T-cell (primary cell): ENCODE measurements at places on chromosomes 6 and 20.

GRCh38 chr20:24646321-24646720, 176.9 kb downstream of the SYNDIG1 start:
- DNase-seq: no peak

GRCh38 chr6:7267071-7267465, 45.9 kb downstream of the SSR1 start:
- DNase-seq: no peak

DNA sequence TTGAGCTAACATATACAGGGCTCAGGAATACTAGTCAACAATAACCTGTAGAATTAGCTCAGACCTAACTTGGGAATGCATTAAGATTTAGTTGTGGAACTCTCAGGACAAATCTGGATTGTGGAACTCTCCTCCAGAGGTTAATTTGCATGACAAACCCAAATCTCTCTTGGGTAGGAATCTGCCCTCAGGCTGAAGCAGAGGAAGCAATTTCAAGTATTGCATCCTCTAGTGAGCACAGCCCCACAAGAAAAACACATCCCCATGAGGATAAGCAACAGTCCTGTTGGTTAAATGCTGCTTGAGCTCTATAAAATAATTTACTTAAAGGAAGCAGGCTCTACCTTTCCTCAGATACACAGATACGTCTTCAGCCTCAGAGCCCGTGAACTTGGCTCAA, 170.9 kb upstream of the STXBP5 start:
- DNase-seq: no peak

- DNase-seq: no peak
Measured at GRCh38 chr6:134936931-134937330, 13.0 kb downstream of the ALDH8A1 start.

- no peak for DNase-seq
Measured at GRCh38 chr6:130585587-130585986, 219.8 kb downstream of the TMEM200A start.

DNA sequence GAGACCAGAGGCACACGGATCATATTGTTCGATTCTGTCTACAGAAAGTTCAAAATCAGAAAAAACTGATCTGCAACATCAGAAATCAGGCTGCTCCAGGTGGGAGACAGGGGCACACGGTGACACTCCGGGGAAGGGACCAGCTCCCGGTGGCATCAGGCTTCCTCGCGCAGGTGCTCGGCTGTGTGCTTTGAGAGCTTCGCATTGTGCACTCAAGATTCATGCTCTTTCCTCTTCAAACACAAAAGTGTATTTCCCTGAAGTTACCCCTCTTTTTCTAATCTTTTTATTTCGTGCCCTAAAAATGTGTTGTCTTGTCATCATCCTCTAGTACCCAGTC, 108.1 kb downstream of the DLL1 start:
- no peak for DNase-seq

DNA sequence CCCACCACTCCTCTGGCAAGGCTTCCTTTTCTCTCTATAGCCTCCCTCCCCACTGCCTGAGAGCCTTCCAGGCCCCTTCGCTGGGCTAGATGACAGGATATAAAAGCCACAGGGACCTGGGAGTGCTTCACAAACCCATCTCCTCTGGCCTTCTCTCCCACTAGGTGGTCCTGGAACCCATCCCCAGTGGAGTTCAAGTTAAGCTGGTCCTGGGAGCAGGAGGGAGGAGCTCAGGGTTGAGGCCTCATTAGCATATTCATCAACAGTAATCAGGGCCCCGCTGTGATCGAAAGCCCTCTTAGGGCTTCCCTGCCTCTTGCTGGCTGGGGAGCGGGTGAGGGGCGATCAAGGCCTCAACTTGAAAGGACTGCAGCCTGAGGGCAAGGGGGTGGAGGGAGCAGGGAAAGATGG, 9.1 kb downstream of the EBF4 start:
- DNase-seq: no peak

DNA sequence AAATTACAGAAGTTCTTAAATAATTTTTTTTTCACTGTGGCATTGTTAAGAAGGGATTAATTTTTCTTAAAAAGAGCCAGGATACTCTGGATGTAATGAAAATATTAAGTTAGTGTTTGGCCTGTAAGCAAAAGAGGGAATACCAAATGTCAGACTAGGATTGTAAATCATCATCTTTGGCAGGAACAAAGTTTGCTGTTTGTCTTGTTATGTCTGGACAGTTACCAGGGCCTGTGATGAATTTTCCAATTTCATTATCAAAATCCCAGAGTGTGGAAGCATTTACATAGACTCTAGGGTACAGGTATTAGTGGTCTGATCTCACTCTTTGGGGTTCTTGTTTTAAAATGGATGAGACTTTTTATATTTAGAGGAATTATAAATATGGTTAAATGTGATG, 26.1 kb downstream of the CEP57L1 start:
- DNase-seq: no peak

GRCh38 chr6:43873806-43874714, 104.0 kb downstream of the VEGFA start:
- DNase-seq: no peak

GRCh38 chr6:6412221-6412620, 91.8 kb upstream of the F13A1 start:
- DNase-seq: no peak

DNA sequence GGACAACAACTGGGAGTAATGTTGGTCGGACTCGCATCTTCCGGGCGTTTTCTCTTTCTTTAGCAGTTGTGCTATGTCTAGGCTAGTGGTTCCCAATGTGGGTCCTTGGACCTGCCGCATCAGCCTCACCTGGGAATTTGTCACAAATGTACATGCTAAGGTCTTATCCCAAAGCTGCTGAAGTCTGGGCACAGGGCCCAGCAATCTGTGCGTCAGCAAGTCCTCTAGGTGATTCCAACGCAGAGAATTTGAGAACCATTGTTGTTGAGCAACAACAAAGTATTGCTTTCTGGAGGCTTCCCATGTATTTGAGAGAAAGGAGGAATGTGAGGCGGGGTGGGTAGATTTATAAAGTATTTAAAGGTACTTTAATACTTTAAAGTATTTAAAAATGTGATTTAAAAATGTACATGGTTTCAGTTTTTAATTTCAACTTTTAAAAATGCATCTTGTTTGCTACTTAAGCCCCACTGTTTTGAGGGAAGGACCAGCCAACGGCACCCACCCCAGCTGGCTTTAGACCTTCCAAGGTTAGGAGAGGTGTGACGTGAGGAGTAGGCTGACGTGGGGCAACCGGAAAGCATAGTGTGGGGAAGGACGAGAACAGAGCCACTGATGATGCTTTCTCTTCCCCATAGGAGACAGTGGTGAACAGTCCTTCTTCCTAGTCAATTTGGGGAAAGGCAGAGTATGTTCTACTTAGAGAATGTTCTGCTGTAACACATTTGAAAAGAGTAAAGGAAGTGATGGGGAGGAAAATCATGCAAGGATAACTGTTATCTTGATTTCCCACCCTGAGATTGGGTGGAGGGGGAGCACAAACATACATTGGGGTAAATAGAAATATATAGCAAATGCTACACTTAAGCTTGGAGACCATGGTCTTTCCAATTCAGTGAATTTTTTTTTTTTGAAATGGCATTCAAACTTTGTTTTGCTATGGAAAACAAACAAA, 4.3 kb downstream of the UST start:
- DNase-seq: no peak

DNA sequence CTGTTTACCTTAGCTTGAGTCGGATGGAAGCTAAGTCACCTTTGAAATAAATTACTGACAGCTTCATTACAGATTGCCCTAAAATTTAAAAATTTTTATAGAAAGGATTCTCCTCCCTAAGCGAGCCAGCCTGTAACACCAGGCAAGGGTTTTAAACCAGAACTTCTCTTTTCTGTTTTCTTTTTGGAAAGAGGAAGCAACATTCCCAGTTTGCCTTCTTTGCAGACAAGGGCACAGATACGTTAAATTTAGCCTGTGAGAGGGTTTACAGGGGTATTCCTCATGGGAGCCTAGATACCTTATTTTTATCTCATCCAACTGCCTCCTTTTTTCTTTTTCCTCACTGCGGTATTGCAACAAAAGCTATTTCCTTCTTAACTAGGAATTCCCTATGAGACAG, 45.0 kb downstream of the GNAS start:
- no peak for DNase-seq

DNA sequence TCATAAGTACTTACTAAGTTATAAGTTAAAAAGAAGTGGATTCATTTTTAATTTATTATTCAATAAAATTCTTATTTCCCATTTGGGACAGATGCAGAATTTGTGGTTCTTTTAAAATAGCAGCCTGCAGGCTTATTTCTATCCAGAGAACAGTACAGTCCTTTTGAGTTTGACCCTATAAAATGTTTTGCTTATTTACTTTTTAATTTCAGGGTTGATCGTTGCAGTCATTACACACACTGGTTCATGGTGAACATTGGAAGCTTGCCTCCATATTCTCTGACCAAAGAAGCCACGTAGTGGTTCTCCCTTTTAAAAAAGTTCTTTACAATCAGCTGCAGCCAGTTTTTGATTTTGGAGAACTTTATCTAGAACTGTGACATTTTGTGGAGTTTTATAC, 122.9 kb upstream of the PDE7B start:
- DNase-seq: no peak

GRCh38 chr20:21719592-21720214, 14.2 kb downstream of the PAX1 start:
- DNase-seq: no peak

DNA sequence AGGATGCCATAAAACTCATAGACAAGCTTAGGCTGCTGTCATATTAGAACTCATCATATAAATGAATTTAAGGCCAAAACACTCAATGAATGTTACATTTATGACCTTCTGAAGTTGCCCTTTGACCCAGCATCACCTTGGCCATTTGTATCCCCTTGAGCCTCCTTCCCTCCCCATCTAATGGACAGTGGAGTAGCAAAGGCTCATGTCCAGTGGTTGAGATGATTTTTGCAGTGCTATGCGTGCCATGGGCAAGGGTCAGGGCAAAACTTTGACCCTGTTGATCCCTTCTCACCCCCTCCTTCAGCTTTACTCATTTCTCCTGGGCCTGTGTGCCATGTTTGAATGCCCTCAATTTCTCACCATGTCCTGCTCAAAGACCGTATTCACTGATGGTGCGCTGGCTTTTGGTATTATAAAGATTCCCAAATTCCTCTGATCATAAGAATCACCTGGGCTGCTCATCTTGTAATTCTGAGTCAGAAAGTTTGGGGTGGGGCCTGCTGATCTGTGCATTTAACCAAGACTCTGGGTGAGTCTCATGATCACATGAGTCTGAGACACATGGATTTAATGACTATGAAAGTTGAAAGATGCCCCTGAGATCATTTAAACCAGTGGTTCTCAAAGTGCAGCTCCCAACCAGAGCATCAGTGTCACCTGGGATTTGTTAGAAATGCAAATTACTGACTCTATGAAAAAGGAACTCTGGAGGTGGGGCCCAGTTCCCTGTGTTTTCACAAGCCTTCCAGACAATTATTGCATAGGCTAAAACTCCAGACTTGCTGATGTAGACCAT, 57.5 kb upstream of the IL20RA start:
- DNase-seq: no peak

DNA sequence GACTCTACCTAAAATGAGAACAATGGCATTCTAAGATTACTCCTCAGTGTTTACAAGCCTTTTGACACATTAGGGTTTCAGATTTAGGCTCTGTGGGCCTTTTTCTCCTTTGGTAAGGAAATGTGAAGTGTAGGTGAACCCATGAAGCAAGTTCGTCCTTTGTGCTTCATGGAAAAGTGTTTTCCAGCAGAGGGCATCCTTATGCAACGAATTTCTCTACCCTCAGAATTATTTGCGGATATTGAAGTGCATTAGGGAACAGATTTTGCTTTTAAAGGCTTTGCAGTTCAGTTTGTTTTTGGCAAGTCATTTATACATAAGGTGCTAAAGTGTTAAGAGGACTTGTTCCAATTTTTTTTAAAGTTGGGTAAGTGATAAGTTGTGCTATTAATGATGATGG, 55.7 kb upstream of the FERMT1 start:
- no peak for DNase-seq

GRCh38 chr6:20483887-20484497, 50.3 kb upstream of the CDKAL1 start:
- no peak for DNase-seq

DNA sequence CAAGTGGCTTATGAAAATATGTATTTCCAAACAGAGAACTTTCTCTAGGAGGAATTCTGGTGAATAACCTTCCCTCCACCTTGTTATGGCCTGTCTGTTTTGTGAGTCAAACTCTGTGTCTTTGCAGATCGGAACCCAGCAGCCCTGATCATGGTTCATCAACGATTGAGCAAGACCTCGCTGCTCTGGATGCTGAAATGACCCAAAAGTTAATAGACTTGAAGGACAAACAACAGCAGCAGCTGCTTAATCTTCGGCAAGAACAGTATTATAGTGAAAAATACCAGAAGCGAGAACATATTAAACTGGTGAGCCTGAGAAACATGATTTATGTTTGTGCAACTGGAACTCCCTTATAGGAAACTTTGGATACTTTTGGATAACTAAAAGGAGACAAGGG, 294.5 kb upstream of the PLCB4 start:
- no peak for DNase-seq

DNA sequence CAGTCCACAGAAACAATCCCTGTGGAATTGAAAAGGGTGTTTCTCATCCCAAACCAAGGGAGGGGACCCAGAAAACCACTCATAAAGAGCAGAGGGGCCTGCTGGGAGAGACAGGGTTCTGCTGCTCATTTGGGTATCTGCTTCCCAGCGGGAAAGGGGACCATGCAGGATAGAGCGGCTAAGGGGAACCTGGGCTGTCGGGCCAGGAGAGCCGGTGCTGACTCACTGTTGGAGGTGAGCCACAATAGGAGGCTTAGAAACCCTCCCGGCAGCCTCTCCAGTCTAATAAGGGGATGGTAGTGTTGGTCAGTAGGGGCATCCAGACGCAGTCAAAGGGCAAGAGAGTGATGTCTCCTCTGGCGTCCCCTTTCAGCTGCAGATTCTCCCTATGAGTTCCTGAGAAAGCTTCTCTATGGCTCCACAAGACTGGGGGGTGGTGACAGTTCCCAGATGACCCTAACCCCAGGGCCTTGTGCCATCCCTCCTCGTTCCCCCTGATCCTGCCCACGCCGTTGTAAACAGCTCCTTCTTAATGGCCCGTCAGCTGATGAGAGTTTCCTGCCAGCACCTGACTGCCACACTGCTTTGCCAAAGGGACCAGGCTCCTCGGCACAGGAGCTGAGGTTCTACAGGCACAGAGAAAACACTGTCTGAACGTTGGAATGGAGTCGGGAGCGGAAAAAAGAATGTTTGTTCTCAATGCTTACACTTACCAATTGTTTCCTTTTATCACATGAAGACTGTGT, 646.1 kb upstream of the DEFB115 start:
- DNase-seq: no peak

GRCh38 chr20:58393299-58393698, 4.3 kb downstream of the VAPB start:
- DNase-seq: no peak

GRCh38 chr6:12348530-12349511, 58.7 kb downstream of the EDN1 start:
- DNase-seq: no peak

GRCh38 chr6:20511852-20512251, 22.4 kb upstream of the CDKAL1 start:
- no peak for DNase-seq
